ENCODE measurements at places on chromosomes 7 and 10. TPM values are rescaled to one million over a fixed set of nuclear protein-coding genes. Genes with fewer than 3 reads are reported as not detected.

- no peak for DNase-seq
These were observed 193.0 kb upstream of the KMT2E start for GRCh38 chr7:104820836-104821535.

DNA sequence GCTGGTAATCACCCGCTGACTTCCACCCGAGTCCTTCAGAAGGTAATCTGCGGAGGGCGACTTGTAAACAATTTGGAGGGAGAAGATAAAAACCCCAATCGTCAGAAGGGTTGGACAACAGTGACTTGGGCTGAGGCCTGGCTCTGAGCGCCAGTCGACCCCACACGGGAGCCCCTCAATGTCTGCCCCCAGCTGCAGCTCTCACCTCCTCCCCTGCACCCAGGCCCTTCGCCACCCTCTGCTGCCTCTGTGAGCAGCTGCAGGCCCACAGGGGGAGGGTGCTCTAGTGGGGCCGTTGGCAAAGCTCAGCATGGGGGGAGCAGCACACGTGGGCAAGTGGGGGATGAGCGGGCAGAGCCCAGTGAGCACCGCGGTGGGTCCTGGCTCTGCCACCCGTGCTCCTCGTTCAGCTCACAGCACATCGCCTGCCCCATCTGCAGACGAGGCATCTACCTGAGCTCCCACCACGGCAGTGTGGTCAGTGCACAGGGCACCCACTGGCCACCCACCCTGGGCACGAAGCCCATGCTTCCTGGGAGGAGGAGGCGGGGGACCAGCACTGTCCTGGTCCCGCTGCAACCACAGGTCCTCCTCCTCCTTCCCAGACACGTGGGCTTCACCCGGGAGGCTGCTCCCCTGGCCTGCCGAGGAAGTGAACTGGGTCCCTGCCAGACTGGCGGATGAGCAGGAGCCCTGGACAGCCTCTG, 280.5 kb downstream of the ELFN1 start:
- DNase-seq: no peak

MYL10 gene
- 0.23 TPM for polyA plus RNA-seq

GRCh38 chr10:35569836-35570235, 35.3 kb upstream of the GJD4 start:
- DNase-seq: no peak

CLDN4 gene
- polyA plus RNA-seq: 86.2 TPM

PVRIG gene
- 8.8 TPM for polyA plus RNA-seq

GRCh38 chr10:121065330-121065729, 214.2 kb downstream of the WDR11 start:
- DNase-seq: no peak

DNA sequence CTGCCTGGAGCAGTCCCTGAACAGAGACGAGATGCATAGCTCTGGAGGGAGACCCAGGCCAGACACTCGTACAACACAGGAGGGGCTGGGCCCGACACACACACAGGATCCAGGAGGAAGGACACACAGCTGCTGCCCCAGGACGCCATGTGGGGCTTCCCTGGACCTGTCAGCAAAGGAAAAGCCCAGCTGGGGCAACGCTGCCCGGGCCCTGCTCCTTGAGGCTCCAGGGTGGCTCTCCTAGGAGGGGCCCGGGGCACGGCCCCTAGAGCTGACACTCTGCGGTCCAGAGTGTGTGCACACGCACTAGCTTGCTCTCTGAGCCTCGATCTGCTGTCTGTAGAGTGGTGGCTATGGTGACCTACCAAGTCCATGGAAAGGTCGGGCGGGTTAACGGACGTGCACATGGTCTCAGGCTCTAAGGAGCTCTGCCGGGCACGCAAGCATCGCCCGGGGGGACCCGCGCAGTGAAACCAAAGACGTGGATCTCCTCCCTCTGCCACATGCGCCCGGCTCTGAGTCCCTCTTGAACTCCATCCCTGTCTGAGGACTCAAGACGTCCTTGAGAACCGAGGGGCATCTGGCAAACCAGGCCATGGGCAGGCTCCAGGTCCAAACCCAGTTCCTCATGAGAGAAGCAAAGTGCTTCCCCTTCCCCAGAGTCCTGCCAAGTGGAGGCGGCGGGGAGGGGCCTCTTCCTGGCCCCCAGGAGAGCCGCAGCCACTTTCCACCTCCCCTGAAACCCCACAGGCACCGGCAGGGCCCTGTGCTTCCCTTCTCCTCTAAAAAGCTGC, 279.0 kb downstream of the ELFN1 start:
- DNase-seq: peak; percentile 71

AGMO gene
- 0.39 TPM for polyA plus RNA-seq

DNA sequence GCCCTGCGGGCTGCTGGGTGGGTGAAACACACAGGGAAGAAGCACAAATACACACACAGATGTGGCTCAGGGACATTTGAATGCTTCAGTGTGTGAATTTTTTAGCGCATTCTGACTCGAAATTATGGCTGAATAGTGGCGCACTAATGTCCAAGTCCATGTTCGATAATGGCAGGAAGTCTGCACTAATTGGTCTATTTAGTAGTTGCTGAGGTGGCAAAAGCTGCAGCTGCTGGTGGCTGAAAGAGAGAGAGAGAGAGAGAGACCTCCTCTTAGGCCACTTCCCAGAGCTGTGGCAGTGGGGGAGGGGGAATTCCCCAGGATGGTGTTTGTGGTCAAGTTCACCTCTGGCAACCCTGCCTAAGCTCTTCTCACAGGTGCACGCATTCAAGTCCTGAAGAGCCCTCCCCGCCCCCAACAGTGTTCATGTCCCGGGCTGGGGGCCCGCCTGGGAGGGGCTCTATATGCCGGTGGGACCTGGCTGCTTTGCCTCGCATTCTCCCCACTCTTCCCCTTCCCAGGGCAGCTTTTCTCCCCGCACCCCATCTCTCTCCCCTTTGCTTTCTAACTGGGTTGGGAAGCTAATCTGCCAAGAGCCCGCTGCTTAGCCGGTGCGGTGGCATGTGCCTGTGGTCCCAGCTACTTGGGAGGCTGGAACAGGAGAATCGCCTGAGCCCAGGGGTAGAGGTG, 6.0 kb upstream of the MNX1 start:
- no peak for DNase-seq

DNA sequence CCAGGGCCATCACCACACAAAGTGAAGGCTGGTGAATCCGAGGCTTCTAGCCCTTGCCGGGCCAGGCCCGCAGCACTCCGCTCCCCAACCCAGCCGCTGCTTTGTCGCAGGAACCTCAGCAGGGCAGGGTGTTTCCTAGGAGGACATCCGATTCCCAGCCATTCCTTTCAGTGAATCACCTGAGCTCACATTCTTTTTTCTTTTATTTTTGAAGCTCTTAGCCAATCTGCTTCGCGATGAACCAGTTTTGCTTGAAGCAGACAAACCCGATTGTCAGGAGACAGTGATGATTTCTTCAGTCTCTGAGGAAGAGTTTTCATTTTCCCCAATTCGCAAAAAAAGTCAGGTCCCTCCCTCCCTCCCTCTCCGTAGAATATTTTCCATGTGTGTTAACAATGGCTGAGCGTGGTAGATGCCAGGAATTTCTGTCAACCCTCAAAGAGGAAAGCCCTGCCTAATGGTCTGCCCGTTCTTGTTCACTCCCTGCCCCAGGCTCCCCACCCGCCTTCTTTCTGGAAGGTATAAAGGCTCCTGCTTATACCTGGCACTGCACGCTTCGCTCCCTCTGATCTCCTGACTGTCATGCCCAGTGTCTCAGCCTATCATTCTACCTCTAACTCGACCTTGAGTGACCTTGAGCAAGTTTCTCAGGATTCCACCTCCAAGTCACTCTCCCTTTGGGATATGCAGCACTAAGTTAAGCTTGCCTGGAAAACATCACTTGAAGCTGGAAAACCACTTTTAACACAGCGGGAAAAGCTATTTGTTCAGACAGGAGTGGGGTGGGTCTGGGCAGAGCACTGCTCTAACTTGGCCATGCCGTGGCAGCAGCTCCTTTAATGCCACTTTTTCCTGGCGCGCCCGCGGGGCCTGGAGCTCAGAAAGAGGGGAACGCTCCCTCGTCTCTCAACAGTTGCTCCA, 35.1 kb downstream of the EGFR start:
- no peak for DNase-seq

CAPZA2 gene
- polyA plus RNA-seq: 139 TPM

- peak; percentile 67 for DNase-seq
These were observed 110.8 kb downstream of the PDGFA start for GRCh38 chr7:408751-409311.

GRCh38 chr10:103838862-103839518, 16.4 kb downstream of the SH3PXD2A start:
- DNase-seq: no peak

- DNase-seq: no peak
These were observed 222.0 kb upstream of the ZMIZ1 start for GRCh38 chr10:78846760-78847159.

GRCh38 chr10:77458986-77459590, 178.5 kb downstream of the KCNMA1 start:
- DNase-seq: no peak

FOXK1 gene
- polyA plus RNA-seq: 26.6 TPM

- DNase-seq: no peak
These were observed 34.2 kb downstream of the ACTA2 start for GRCh38 chr10:88918191-88918905.

C7orf57 gene
- polyA plus RNA-seq: 1.1 TPM

- no peak for DNase-seq
These were observed 8.7 kb downstream of the ECD start for GRCh38 chr10:73159038-73159648.

DNA sequence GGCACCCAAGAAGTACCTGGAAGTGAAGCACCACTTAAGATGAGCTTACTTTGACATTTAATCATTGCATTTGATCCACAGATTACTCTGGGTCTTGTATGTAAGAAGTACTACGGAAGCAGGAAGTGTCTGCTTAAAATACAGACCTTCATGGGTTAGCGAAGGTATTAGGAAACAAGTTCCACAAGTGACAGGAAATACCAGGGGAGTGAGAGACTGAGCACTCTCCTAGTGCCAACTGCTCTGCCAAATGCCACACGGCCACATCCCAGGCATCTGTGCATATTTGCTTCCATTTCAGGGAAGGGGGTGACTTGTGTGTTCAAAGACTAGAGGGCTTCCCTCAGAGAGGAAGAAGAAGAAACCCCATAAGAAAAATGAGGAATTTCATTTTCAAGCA, 57.2 kb upstream of the ANK3 start:
- no peak for DNase-seq

GRCh38 chr7:6725003-6725402, 18.3 kb upstream of the ZNF12 start:
- DNase-seq: no peak

GRCh38 chr7:142348100-142348499, 90.2 kb upstream of the PRSS58 start:
- DNase-seq: no peak

GPR146 gene
- 7.4 TPM for polyA plus RNA-seq

DNA sequence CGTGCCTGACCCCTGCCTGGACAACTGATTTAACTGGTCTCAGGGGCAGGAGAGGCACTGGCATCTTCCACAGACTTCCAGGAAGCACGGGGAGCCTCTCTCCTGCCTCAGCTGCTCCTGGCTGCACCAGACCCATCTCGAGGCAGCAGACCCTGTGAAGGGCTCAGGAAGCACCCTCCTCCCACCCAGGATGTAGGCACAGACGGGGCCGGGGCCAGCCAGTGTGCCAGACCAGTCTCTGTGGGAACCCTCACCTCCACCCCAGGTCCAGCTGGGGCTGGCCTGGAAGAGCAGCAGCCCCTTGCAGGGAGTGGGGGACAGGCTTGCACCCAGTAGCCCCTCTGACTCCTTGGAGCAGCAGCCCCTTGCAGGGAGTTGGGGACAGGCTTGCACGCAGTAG, 56.3 kb downstream of the RASGEF1A start:
- no peak for DNase-seq

DNA sequence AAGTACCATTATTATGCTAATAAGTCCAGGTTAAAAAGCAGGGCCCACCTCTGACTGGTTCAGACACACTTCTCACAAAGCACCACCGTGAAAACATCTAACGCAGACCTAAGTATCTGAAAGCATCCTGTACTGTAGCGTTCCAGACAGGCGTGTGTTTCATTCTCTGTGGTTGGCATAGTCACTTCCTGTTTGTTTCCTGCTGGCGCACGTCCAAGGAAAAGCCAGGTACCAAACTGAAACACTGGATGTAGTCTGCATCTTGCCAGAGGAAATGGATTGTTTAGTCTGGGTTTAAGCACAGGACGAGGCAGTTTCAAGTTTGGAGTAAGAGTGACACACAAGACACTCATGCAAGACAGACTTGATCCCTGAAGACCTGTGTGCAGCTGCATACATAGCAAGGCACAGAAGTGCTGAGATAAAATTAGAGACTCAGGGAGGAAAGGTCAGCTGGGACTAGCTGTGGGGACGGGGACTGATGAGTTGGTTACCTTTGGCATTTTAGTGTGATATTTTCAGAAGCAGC, 23.3 kb downstream of the BPGM start:
- no peak for DNase-seq

BAG3 gene
- polyA plus RNA-seq: 16.2 TPM

- no peak for DNase-seq
These were observed 42.5 kb upstream of the SLIT1 start for GRCh38 chr10:97228130-97228774.

OR2A12 gene
- polyA plus RNA-seq: 0.10 TPM

DNA sequence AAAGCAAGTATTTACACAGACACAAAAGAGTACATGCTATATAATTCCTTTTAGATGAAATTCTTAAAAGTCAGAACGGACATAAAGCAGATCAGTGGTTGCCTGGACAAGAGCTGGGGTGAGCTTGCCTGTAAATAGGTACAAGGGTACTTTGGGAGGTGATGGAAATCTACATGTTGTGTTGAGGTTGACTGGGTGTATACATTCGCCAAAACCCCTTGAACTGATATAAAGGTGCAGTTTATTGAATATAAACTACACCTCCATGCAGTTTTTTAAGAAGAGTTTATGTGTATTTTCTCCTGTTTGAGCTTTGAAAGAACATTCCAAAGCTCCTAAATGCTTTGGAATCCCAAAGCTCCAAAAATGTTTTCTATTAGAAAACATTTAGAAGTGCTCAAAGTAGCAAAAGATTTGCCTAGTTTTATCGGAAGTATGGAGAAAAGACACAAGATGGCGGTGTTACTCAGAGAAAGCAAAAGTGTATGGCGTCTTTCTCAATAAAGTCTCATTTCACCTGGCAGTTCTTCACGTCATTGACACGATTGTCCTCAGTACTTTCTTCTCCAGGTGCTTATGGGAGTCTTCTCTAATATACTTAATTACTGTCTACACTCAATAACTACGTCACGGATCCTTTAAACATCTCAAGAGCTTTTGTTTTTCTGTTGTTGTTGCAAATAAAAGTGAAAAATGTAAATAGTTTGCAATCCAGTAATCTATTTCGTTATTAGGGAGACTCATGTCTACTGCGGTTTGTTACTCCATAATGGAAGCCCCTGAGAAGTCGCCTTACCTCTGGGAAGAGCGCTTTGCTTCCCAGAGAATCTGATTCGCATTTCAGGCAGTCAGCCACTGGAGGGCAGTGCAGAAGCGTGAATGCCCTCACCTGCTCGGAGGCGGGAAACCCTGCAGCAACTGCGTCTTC, 14.7 kb upstream of the SEC61G start:
- peak; percentile 75 for DNase-seq

- DNase-seq: no peak
These were observed 108.6 kb downstream of the PPP1R3A start for GRCh38 chr7:113810080-113810744.
